ENCODE measurements at places on chromosomes 5 and 9.

GRCh38 chr9:137879566-137880150, 2.1 kb downstream of the CACNA1B start:
- DNase-seq = no peak

GRCh38 chr5:177269976-177270375, 33.5 kb downstream of the RAB24 start:
- DNase-seq = no peak

- DNase-seq = no peak
Measured at GRCh38 chr9:123807251-123807650, 122.7 kb downstream of the DENND1A start.

DNA sequence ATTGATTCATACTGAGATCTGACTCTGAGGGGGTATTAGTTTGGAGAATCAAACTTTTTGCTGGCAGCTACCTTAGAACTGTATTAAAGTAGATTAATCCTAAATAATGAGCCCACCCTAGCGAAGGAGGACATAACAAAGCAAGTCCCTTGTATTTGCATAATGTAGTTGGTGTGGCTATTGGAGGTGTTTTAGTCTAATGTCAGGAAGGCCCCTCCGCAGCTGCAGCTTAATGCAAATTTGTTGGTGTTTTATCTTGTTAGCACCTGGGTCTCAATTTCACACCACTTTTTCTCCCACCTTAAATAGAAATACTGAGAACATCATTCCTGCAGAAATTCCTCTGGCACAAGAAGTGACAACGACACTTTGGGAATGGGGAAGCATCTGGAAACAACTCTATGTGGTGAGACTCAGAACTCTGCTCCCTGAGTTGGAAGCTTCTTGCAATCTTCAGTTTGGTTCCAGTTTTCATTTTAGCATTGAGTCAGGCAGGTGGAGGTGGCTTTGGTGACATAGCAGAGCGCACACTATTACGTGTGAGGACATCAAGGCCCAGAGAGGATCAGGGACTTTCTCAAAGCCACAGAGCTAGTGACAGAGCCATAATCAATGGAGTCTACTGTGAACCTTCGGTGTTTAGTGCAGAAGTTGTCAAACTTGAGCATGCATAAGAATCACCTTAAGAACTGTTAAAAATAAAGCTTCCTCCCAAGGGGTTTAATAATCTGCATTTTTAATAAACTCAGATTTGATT, 33.9 kb downstream of the DOCK2 start:
- no peak for DNase-seq

DNA sequence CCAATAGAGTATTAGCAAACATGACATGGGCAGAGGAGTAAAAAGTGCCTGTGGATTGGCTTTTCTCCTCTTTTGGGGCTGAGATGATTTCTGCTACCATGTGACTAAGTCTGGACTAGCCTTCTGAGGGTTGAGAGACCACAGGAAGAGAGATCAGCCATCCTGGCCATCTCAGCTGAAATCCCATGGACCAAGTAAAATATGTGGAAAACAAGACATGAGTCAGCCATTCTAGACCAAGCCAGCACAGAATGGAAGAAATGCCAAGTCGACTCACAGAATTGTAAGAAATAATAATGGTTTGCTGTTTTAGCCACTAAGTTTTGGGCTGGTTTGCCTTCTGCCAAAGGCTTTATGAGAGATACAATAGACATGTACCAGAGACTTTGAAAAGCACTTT, 377.8 kb downstream of the CHSY3 start:
- no peak for DNase-seq

DNA sequence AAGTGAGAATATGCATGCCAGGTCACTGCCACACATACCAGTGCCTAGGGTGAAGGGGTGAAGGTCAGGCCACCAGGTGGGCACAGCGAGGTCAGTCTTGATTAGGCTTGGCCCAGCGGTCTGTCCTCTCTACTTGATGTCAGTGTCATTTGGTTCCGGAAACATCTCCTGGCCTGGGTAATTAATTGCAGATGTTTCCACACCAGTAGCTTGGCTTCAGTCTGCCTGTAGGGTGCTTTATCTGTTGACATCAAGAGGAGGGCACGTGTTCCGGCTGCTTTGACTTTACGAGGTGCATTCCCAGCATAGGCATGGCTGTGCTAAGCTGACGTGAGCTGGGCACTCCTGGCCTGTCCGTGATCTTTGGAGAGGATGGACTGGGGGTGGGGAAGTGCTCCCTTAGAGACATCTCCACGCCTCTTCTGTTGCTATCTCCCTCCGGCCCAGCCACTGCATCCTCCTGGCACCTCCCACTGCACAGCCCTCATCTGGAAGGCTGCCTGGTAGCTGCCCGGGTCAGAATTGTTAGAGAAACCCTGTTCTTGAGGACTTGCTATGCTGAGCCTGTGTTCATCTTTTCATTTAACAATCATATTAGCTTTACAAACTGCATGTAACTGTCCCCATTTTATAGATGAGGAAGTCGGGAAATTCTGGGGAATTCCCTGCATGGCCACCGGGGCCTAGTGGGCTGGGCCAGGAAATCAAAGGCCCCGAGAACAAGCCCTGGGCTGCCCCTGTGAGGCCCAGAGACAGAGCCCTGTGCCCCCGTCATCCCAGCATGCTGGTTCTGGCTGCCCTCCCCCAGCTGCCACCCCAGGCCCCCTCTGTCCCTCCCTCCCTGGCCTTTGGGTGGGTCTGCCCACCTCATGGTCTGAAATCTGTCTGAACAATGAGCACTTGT, 29.1 kb downstream of the JADE2 start:
- no peak for DNase-seq

GRCh38 chr5:68845131-68845530, 248.7 kb upstream of the SLC30A5 start:
- DNase-seq = no peak

GRCh38 chr5:173479711-173480110, 136.7 kb downstream of the BOD1 start:
- DNase-seq = no peak

DNA sequence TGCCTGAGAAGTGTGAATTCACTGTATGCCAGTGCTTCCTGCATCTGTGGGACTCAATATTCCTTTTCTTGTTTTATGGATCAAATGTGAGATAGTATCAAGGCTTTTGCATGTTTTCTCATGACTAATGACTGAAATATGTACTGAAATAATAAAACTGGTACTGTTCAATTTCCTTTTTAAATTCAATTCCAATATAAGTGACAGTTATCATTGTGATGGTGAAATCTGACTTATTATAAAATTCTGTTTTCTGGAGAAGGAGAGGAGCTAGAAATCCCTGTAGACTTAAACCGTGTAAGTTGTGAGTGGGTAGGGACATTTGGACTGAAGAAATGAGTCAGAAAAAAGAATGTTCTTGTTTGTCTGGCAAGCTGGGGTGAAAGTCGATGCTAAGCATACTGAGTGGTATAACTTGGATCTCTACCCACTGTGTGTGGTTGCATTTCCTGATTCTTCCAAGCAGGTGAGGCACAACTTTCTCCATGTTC, 245.2 kb downstream of the EFNA5 start:
- DNase-seq = no peak

DNA sequence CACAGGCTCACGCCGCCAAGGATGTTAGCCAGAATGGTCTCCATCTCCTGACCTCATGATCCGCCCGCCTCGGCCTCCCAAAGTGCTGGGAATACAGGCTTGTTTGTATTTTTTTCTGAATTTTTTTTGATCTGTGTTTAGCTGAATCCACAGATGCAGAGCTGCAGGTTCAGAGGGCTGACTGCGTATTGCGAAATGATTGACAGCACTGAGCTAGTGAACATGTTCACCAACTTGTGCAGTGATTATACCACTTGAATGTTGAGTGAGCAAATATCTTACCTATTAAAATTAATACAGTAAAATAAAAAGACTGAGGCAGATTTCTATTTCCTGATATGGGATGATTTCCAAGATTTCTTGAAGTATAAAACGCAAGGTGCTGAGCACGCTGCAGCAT, 123.1 kb upstream of the PHYKPL start:
- no peak for DNase-seq

DNA sequence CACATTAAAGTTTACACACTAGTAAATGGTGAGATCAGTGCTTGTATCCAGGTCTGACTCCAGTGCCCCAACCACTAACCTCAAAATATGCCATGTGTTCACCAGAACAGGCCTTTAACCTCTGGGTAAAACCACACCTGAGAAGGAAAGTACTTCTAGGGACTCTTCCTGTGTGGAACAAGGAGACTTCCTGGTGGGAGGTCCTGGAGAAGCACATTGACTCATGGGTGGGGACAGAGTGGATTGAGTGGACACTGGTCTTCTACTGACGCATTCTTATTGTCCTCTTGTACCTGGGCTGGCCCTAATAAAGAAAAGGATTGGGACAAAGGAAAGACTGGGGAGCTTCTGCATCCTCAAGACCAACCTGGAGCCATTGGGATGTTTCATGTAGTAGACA, 43.4 kb downstream of the ANGPTL2 start:
- DNase-seq = no peak

- no peak for DNase-seq
Measured at GRCh38 chr5:172411484-172412072, 42.7 kb downstream of the SH3PXD2B start.

GRCh38 chr9:100229561-100229960, 123.2 kb downstream of the TEX10 start:
- DNase-seq = no peak

GRCh38 chr5:89936576-89936975, 473.0 kb downstream of the CETN3 start:
- no peak for DNase-seq

GRCh38 chr9:107548298-107549142, 59.0 kb upstream of the KLF4 start:
- DNase-seq = no peak

DNA sequence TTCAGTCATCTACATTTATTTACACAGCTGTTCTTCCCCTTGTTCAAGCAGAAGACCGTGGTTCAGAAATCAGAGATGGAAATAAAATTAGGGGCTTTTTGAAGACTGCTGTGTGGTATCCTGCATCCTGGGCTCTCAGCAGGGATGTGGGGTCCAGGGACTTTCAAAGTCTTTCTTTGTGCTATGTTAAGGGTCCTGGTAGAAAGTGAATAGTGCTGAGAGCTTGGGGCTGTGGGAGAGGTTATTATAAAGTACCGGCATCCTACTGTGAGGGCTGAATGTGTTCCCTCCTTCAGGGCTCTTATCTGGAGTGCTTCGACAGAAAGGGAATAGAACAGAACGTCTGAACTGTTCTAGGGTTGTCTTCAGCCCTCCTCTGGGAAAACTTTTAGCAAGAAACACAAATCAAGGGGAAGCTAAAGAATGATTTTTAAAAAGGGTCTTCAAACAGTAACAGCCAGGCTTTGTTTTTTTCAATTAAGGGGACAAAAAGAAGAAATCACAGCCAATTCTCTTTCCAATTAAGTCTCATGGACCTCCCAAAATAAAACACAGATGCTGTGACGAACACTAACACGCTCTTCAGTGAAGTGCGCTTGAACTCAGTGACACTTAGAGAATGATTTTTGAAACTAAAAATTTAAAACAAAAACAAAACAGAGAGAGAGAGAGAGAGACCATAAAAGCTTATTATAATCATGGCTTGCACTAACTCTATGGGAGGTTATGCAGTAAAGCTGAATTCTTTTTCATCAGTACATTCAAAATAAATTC, 15.7 kb upstream of the SLC1A3 start:
- DNase-seq = no peak

- DNase-seq = no peak
Measured at GRCh38 chr5:159179529-159180305, 29.6 kb downstream of the RNF145 start.

GRCh38 chr9:131642496-131643083, 97.3 kb downstream of the PRRT1B start:
- no peak for DNase-seq

DNA sequence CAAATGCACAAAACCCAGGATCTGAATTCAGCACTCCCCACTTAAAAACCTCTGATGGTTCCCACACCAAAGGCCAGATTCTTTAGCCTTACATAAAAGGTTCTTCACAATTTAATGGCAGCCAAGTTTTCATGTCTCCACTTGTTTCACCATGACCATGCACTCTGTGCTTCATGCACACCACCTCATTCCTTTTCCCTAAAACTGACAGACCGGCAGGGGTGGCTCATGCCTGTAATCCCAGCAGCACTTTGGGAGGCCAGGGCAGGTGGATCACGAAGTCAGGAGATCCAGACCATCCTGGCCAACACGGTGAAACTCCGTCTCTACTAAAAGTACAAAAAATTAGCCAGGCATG, 150.4 kb downstream of the SEMA6A start:
- no peak for DNase-seq

DNA sequence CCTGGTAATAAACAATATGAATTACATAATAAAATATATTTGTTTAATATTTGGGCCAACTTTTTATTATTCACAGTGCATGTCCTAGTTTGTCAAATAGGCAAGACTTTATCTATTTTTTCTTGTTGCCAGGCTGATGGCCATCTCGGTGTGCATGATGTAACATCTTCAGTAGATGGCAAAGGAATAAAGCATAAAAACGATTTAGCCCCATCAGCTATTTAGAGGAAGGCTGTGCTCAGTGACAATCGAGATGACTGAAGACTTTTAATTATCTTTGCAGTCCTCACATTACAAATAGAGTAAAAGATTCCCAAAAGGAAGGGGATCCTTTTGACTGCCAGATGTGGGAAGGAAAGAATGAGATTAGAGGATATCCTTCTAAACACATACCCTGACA, 358.5 kb downstream of the PTPRD start:
- DNase-seq = no peak

DNA sequence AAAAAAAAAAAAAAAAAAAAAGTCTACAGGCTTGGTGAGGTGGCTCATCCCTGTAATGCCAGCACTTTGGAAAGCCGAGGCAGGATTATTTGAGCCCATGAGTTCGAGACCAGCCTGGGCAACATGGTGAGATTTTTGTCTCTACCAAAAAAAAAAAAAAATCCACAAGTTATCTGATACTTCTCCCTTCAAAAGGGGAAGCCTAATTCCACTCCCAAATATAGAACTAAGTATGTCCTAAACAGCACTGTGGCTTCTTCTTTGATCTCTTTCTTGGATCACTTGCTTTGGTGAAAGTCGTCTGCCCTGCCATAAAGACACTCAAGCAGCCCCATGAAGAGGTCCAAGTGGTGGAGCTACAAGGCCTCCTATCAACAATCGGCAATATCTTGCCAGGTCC, 18.8 kb upstream of the STING1 start:
- no peak for DNase-seq

DNA sequence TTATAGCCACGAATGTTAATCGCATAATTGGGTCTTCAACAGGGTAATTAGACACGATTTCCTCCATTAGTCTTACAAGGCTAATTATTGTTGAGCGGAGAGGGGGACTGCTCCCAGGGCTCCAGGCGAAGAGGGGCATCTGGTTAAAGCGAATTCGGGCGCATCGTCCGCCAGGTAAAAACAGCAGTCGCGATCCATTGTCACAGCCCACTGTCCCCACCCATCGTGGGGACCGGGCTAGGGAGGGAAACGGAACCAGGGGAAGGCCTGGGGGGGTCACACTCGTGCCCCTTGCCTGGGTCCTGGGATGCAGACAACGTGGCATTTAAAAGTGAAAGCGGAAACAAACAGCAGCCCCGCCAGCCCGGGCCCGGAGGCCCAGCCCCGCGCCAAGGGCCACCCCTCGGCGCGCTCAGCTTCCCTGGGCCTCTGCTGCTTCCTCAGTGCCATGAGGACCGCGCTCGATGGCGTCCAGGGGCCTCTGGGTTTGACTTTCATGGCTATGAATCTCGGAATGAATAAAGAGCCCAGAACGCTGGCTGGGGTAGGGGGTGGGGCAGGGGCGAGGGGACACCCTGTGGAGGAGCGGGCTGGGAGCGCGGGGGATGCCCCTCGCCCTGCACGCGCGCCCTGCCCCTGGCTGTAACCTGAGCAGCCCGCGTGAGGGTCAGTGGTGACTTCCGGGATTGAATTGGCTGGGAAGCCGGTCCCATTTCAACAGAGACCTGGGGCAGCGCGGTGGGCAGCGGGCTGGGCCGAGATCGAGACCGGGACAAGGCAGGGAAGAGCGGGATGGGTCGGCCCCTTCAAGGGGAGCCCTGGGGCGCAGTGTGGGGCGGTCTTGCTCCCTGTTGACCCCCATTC, 99.9 kb downstream of the GTF3C4 start:
- DNase-seq = peak; percentile 16

Measured in stimulated activated CD8-positive, alpha-beta memory T cell treated with anti-CD3 and anti-CD28 coated beads, Interleukin-7, amount 100 ng/mL, for 1 hour (primary cell).